ENCODE measurements at places on chromosomes 5 and 9.

GRCh38 chr5:126445502-126446174 lies 22.4 kb downstream of the GRAMD2B start:
- DNase-seq, result no peak

DNA sequence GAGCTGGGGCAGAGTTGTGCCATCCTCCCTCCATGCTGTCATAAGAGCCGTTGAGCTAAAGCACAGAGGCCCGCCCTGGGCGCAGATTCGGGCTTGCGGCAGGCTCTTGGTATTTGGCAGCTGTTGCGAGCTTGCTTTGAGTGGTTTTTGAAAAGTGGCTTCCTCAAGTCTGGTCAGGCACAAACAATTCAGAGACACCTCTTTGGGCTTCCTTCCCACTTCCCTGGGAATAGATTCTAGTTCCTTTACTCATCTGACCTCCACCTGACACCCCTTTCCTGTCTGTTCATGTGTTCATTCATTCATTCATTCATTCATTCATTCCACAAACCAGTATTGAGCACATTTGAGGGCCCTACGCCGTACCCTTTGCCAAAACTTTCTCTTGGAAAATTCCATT lies 27.4 kb downstream of the NCS1 start:
- DNase-seq, result no peak

GRCh38 chr5:74633695-74634094 lies 6.8 kb downstream of the ENC1 start:
- DNase-seq, result no peak

GRCh38 chr5:156505101-156505500 lies 178.1 kb downstream of the SGCD start:
- DNase-seq, result no peak

- DNase-seq, result no peak
These were observed 5.7 kb upstream of the GARNL3 start for GRCh38 chr9:127258606-127259471.

GRCh38 chr5:42912184-42912798 lies 100.6 kb upstream of the SELENOP start:
- DNase-seq, result peak; percentile 68

DNA sequence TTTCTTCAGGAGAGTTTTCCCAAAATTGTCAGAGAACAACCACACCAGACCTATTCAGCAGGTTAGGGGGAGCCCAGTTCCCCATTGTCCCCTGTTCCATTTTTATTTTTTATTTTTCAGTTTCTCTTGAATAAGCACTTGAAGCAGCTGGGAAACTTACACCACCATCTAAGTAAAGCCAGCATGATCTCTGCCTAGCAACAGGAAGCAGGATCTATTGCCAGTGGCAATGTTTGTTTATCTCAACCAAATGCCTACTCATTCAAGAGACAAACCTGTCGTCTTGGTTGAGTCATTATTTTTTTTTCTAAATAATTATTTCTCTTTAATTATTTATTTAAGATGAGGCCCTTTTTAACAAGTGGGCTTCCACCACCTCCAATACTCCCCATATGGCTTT lies 379.3 kb downstream of the PLK2 start:
- DNase-seq, result no peak

- DNase-seq, result no peak
These were observed 98.4 kb upstream of the GNAQ start for GRCh38 chr9:78130004-78130403.

- DNase-seq, result peak; percentile 49
These were observed 194.0 kb downstream of the CRB2 start for GRCh38 chr9:123550012-123550411.

DNA sequence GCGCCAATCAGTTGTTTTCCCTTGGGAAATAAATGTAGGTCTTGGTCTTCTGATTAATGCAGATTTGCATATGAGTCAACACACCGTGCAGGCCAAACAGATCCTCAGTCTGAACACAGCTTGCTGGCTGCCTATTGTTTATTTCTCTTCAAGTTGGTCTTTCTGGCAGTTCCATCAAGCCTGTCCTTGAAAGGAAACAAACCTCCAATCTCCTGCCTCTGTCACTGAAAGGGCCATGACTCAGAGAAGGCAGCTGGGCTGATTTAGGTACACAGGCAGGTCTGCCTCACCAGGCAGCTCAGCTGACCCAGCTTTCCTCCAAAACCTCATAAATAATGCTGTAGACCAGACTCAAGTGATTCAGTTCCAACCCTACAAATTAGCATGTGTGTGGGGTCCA lies 175.9 kb downstream of the MAN2A1 start:
- DNase-seq, result no peak

GRCh38 chr9:135555910-135556309 lies 5.6 kb upstream of the PAEP start:
- no peak for DNase-seq

DNA sequence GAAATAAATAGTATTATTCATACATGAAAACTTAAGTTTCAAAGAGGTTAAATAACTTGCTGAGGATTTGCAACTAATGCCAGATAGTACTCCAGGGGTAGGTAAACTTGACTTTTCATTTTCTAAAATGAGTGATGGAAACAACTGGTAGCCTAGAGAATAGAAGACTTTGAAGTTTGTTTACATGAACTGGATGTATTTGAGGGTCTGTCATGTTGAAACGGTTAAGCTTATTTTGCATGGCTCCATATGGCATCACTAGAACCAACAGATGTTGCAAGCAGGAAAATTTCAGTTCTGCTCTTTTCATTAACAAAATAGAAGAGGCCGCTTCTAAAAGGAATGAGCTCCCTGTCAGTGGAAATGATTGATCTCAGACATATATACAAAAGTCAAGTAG lies 105.1 kb upstream of the SGCD start:
- DNase-seq, result no peak

DNA sequence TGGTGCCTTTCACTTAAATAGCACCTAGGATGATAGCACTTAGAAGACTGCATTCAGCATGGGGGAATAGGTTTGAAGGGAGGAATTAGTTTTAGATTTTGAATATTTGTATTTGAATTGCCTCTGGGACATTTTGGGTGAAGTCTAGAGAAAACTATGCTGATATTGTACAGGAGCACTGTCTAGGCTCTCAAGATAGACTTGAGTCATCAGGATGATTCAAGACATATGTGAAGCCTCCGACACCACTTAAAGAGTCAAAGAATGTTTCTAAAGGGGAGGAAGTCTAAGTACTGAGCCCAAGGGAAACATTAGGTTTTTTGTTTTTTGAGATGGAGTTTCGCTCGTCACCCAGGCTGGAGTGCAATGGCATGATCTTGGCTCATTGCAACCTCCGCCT lies 63.9 kb upstream of the CCDC180 start:
- DNase-seq, result no peak

DNA sequence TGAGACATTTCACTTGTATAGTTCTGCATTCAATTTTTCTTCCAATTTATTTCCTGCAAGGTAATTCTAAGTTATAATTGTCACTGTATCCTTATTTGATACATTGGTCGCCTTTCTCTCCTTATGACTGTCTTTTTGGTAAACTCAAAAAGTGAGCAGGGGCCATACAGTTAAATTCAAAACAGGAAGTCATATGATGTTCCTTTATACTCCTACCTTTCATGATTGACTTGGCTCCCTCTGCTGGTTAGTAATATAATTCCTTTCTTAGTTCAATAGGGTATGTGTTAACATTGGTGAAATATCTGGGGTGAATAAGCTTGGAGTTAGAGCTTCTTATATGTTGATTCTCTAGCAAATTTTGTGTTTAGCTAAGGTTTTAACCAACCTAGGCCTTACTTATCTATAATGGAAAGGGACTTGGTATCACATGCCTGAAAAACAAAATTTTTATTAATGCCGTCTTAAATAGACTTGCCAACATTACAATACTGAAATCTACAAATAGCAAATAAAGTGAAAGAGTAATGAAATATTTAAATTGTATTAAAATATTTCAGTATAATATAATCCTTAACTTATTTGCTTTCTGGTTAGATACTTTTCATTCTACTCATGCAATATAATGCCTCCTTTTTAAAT lies 6.0 kb upstream of the NIPBL start:
- DNase-seq, result peak; percentile 71

- no peak for DNase-seq
These were observed 4.2 kb downstream of the WWC1 start for GRCh38 chr5:168295574-168296201.

- DNase-seq, result no peak
These were observed 64.3 kb downstream of the CPLANE1 start for GRCh38 chr5:37184748-37185364.

DNA sequence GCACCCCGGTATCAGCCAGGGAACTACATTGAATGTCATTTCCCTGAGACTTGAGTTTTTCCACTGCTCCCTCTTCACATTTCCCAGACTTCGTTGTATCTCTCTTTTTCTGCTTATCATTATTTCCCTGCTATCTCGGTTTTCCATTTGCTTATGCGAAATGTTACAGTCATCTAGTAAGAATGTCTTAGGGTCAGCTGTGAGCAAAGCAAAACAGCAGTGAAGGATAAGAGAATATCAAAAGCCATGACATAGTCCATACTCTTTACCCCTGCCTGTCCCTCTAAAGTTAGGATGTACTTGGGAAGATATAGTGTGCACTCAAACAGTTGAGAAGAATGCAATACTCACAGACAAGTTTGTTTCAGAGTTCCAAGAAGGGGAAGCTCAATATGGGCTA lies 88.7 kb downstream of the ITGA1 start:
- DNase-seq, result no peak
